ENCODE measurements at places on chromosomes 12 and 14. TPM values are rescaled to one million over a fixed set of nuclear protein-coding genes. Genes with fewer than 3 reads are reported as not detected.

Gene C12orf50
- total RNA-seq = not detected

Gene APOF
- total RNA-seq = not detected

Gene FOXG1
- not detected for total RNA-seq

Gene CCDC197
- not detected for total RNA-seq

Gene OTOGL
- 0.33 TPM for total RNA-seq

Gene NANOG
- total RNA-seq = 2.3 TPM

Gene NRXN3
- total RNA-seq = 2.3 TPM

Gene BHLHE41
- 4.6 TPM for total RNA-seq

Gene SCARB1
- total RNA-seq = 16.5 TPM

- no peak for DNase-seq
These were observed at the start of gene PDE6H for GRCh38 chr12:14972816-14973215. PDE6H (plus strand) TSS chr12:14973042; CDS start chr12:14978013, 4,971 bp downstream.

GRCh38 chr12:19741132-19741489 lies 301.8 kb downstream of the AEBP2 start:
- DNase-seq = no peak

- DNase-seq = no peak
These were observed 13.4 kb downstream of the ACOT6 start for GRCh38 chr14:73625706-73626105.

DNA sequence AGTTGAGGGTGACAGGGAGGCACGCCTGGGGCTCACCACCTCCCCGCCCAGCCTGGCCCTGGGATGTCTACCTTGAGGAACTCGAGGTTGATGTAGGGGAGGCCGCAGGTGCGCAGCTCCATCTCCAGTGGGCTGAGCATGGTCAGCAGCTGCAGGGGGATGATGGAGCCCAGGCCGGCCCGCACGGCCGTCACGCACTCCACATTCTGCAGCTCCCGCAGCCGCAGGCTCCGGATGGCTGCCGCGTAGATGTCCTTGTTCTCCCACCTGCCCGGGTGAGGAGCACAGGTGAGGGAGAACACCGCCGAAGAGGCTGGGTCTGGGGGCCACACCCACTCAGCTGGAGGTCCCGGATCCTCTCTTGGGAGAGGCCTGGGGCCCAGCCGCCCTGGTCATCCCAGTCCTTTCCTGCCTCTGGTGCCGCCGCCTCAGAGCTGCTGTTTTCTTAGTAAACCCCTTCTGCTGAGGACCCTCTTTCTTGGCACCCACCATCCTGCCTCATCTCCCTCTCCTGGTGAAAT lies 38.2 kb downstream of the TRAFD1 start:
- DNase-seq = no peak

- no peak for DNase-seq
These were observed 4.9 kb downstream of the NFATC4 start for GRCh38 chr14:24372701-24373416.

DNA sequence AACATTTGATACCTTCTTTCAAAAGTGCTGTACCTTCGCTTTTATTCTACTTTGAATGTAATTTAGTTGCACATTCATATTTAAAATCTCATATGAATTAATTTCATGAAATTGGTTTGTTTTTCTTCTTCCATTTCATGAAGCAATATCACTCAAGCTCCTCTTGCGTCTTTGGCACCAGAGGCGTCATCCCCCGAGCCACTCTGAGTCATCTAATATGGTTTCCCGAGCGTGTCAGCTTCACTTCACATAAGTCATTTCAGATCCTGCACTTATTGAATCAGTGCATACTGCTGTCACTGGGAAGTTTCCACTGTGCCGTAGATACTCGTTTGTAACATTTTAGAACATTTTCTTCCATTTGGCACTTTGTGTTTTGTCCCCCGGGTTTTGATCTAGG lies 105.6 kb downstream of the SLC25A47 start:
- no peak for DNase-seq

GRCh38 chr12:104809251-104809650 lies 148.8 kb downstream of the SLC41A2 start:
- DNase-seq = no peak

DNA sequence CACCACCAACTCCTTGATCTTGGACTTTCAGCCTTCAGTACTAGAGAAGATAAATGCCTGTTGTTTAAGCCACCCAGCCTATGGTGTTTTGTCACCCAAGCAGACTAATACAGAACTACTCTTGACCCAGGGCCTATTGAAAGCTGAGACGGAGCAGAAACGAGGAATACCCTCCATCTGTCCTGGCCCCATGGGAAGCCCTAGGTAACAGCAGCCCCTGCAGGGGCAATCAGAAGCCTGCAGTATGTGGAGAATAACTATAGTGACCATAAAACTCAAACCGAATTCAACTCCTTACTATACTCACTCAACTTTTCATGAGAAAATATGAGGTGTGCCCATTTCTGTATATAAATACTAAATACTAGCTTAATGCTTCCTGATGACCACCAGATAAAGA lies 307.4 kb downstream of the NUAK1 start:
- DNase-seq = no peak

DNA sequence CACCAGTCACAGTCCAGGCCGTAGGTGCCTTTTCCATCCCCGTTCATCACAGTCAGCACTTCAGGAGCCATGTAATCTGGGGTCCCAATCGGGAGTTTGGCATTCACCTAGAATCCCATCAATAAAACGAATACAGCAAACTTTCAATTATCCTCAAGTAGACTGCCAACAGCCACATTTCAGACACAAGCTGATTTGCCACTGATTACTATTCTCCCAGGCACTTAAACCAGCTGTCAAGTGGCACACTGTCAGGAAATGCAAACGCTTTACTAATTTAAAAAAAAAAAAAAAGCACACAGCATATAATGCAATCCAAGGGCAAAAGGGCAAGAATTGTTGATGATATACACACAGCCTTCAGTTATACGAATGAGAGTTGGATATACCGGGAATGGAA lies 51.9 kb downstream of the CIT start:
- DNase-seq = no peak

GRCh38 chr14:61485661-61486060 lies 164.3 kb downstream of the PRKCH start:
- no peak for DNase-seq

- DNase-seq = no peak
These were observed 145.4 kb upstream of the BMP4 start for GRCh38 chr14:54102051-54102456.

DNA sequence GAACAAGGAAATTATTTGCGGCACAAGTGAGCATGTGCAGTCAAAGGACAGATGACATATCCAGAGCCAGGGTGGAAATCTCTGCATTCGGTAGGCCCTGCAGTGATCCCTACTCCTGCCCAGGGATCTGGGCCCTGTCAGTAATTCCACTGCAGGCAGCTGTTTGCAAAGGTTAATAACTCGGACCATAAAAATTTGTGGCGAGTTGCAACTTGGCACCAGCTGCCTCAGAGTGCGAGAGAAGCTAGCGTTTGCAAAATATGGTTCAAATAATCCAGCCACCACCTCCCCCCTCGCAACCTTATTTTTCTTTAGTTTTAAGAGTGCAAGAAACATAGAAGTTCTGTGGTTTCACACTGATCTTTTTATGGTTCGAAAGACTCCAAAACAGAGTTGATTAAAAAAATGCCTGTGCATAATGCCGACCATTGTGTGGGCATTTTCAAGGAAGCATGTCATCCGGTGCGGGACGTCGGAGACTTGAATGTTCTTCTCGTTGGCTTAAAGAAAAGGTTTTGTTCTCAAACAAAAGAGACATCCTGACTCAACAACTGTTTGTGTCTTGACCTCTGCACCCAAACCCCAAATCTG lies 224.5 kb downstream of the BCL11B start:
- no peak for DNase-seq

GRCh38 chr12:113555226-113555625 lies 83.6 kb upstream of the LHX5 start:
- no peak for DNase-seq

- no peak for DNase-seq
These were observed 905 bp upstream of the CIPC start for GRCh38 chr14:77097006-77097699.

DNA sequence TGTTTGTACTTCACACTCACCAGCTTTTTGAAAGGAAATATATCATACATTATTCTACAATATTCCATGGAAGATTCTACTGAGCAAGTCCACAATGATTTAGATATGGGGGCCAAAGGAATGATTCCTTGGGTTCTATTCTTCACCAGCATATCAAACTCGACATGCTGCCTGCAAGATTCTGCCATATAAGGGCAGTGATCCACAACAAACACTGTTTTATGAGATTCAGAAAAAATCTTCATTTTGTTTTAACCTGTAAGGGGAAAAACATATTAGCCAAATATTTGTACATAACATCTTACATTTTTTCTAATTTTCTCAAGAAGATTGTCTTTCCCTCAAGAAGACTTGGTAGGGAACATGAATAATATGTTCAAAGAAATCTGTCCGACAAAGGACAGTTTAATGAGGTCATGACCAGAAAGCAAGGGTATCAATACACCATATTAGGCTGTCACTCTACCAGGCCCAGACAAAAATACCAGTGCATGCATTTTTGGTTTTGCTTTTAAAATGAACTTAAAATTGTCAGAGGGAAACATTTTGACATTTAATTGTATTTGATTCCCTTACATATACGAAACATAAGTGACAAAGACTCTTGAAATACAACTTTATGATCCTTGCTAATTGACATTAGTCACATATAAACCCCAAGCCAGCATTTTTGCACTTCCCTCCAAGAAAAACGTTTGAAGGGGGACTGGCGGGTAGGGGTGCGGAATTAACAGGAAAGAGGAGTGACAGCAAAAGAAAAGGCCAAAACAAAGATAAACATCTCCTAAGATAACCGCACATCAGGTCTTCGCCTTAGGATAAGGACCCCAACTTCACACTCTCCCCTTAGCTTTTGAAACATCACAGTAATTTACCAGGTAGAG lies 980 bp downstream of the INTS13 start:
- DNase-seq = no peak

- DNase-seq = peak; percentile 67
These were observed 804 bp downstream of the GAPDH start for GRCh38 chr12:6534945-6535696.

DNA sequence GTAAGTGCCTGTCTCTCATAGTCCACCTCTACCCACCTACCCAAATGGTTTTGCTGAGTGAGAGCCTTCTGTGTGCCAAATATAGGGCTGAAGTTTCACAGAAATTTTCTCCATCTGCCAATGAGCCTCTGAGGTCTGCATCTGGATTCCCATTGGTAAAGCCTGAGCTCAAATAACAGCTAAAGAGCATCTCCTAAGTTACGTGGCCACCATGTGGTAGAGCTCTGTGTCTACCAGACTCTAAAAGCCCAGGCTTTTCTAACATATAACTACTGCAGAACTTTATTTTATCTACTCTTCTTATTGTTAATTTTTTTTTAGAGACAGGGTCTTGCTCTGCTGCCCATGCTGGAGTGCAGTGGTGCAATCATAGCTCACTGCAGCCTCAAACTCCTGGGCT lies 16.0 kb downstream of the AMDHD1 start:
- DNase-seq = no peak

- no peak for DNase-seq
These were observed 6.7 kb downstream of the KRT81 start for GRCh38 chr12:52284562-52285171.

DNA sequence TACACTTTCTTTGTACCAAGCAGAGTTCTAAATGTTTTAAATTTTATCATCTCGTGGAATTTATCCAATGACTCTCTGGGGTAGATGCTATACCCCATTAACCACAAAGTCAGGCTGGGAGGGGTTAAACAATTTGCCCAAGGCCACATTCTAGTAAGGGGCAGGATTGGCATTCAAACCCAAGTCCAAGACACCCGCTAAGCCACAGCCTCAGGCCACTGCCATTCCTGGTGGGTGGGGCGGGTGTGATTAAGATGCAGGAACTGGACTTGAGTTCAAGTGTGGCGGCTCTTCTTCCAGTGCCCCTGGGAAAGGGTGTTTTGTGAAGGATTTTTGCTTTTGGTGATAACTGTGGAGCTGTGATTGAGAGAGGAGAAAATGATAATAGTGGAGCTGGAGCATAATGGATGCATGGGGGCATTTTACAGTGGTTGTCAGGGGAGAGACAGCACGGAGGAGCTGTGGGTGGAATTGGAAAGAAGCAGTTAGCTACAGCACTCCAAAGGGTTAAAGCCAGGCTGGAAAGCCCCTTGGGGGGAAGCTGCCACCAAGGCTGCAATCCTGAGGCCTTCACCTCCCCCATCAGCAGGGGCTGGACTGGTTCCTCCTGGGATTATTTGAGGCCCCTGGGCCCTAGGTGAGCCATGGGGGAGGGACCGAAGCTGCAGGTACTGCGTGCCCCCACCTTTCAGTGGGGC lies 1.0 kb upstream of the VRTN start:
- DNase-seq = no peak

DNA sequence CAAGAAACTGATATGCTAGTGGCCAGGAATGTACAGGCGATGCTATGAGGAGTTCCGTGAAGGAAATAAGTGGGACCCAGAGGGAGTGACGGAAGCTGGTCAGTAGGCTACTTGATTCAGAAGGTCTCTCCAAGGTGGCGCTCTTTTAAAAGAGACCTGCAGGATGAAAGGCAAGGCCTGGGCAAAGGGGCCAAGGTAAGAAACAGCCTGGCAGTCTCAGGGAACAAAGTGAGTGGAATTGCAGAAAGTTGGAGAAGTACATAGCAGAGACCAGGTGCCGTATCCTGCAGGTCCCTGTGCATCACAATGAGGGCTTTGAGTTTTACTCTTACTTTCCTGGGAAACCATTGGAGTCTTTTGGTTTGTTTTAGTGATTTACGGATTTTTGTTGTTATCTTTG lies 905.6 kb downstream of the BCL11B start:
- no peak for DNase-seq

DNA sequence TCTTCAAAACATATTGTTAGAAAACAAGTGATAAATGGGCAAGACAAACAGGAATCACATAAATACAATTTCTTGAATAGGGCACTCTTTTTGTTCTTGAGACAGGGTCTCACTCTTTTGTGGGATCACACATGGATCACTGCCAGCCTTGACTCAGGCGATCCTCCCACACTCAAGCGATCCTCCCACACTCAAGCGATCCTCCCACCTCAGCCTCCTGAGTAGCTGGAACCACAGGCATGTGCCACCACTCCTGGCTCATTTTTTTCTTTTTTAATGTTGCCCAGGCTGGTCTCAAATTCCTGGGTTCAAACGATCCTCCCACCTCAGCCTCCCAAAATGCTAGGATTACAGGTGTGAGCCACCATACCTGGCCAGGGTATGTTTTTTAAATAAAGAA lies 57.4 kb downstream of the ATP2B1 start:
- DNase-seq = no peak

DNA sequence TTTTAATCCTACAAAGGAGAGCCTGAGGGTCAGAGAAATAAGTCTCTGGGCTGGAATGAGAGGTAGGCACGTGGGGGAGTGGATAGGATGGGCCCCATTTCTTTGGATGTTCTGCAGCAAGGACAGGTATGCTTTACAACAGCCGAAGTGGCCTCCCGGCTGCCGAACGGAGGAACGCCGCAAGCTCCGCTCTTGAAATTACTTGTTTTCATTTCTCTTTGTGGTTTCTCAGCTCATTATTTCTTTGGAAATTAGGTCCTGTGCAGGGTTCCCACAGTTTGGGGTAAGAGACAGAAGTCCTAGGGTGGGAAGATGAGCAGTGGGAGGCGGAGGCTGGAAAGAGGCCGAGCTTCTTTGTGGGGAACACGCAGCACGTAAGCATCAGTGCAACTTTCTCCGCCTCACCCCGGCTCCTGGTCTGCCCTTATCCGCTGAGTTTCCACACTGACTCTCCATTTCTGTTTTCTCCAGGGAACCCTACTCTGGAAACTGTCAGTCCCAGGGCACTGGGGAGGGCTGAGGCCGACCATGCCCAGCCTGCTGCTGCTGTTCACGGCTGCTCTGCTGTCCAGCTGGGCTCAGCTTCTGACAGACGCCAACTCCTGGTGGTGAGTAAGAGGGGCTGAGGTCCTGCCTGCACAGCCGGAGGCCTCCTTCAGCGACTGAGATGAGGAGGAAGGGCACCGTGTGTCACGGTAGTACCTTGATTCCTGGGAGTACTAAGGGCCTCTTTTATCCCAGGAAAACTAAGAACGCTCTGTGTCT lies 2.0 kb downstream of the WNT5B start:
- no peak for DNase-seq

Data from body of pancreas (tissue), 4 donors.